Astrocyte of the spinal cord (primary cell): ENCODE measurements at places on chromosomes 7 and 10.

- no peak for DNase-seq
Measured at GRCh38 chr10:75599875-75600648, 168.6 kb downstream of the LRMDA start.

GRCh38 chr10:71323407-71323806 is 4.3 kb downstream of the SLC29A3 start:
- no peak for DNase-seq

GRCh38 chr7:30276203-30276900 is 8.0 kb upstream of the ZNRF2 start:
- DNase-seq, result peak; percentile 59

DNA sequence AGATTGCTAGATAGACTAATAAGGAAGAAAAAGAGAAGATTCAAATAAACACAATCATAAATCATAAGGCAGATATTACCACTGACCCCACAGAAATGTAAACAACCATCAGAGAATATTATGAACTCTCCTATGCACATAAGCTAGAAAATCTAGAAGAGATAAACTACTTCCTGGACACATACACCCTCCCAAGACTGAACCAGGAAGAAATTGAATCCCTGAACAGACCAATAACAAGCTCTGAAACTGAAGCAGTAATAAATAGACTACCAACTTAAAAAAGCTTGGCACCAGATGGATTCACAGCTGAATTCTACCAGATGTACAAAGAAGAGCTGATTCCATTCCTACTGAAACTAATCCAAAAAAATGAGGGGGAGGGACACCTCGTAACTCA is 24.5 kb upstream of the STARD3NL start:
- no peak for DNase-seq

DNA sequence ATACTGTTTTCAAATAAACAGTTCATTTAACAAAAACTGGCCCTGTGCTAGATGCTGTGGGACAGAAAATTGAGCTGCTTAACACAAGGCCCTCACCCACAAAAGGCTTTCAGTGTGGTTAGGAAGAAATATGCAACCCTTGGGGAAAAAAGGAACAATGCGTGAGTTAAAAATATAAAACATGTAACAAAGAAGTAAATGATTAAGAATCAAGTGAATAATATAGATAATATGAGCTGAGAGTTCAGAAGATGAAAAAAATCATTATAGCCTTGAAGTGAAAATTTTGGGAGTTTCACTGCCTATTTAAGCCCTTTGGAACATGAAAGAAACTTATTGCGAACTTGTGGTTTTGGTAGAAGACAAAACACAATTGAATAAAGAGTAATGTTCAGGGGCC is 495.4 kb downstream of the GFRA1 start:
- DNase-seq, result no peak

DNA sequence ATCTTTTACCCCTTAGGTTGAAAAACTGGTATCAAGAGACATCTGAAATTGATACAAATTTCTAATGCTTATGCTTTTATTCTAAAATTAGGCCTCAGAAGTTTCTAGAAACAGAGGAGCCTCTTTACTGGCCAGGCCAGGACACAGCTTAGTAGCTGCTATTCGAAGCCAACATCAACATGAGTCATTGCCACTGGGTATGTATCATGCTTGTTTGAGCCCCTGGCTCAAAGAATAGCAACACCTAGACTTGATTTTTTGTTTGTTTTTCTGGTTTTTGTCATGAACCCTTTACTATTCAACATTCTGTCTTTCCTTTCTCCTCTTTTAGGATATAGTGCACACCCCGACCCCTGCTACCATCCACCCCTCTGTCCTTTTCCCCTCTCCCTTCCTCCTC is 90.9 kb upstream of the STK17A start:
- DNase-seq, result peak; percentile 88

DNA sequence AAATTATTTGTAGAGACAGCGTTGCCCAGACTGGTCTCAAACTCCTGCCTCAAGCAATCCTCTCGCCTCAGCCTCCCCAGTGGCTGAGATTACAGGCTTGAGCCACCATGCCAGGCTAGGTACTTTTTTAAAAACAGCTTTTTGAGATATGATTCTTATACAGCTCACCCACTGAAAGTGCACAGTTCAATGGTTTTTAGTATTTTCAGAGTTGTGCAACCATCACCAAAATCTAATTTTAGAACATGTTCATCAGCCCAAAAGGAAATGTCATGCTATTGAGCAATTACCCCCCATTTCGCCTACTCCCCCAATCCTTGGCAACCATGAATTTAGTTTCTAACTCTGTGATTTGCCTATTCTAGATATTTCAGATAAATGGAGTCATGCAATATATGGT is 73.7 kb downstream of the EVX1 start:
- DNase-seq, result no peak

GRCh38 chr10:10883737-10884136 is 133.9 kb upstream of the CELF2 start:
- no peak for DNase-seq

GRCh38 chr10:98577578-98577977 is 130.8 kb upstream of the HPS1 start:
- DNase-seq, result no peak

GRCh38 chr7:121107923-121108498 is 119.5 kb downstream of the CPED1 start:
- DNase-seq, result peak; percentile 79

DNA sequence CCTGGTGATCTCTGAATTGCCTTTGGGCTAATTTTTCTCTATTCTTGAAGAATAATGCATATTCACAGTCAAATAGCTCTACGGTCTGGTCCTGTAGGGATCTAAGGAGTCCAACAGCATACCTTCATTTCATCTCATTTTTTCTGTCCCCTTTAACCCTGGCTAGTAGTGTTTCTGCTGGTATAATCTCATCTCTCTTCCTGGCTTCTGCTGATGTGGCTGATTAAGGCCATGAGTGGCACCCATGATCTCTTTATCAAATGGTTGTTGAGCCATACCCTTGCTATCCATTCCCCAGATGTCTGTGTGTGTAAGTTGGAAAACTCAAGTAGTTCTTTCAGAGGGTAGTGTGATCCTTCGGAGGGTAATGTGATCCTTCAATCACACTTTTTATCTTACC is 119.5 kb downstream of the MARCHF5 start:
- no peak for DNase-seq

GRCh38 chr7:93927585-93927984 is 6.0 kb downstream of the GNG11 start:
- no peak for DNase-seq

DNA sequence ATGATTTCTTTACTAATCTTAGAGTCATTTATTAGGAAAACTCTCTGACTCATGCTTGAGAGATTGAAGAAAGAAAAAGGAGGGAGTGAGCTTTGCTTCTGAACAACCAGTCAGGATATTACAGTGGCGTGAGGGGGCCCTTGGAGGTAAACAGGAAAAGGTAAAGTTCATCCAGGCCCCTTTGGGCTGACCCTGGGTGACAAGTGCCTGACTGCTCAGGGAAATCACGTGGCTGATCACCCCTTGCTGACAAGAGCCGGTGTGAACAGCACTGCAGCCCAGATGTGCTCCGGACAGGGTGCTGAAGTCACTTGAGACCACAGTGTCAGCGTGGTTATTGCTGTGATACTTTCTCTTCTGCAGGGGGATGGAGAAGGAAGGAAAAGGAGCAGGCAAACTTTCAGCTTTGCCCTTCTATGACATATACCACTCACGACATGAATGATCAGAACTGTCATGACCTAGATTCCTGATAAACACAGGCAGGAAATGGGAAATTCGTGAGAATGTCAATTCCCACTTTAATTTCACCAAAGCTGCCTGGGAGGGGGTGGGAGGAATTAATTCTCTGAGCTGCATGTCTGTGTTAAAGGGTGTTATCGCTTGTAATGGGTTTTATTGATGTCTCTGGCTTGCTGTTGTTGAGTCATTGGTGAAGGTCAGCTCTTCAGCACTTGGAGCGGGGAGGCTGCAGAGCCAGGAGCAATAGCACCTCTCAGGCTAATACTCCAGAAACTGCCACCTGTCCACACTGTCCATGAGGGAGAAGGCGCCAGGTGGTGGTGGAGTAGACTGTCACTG is 139.8 kb upstream of the AOAH start:
- DNase-seq, result no peak

DNA sequence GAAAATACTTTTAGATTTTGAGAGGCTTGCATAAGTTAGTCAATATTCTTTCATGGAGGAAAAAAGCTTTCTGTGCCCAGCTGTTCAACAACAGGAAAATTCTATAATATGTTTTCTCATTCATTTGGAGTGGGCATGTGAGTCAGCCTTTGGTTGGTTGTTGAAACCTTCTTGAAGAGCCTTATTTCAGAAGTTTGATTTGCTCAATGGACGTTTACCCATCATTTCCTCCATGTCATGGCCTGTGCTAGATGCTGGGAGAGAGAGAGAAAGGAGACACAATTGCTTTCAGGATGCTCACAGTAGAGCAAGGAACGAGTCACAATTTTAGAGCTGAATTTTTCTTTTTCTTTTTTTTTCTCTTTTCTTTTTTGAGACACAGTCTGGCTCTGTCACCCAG is 181.7 kb downstream of the PRKCQ start:
- no peak for DNase-seq

DNA sequence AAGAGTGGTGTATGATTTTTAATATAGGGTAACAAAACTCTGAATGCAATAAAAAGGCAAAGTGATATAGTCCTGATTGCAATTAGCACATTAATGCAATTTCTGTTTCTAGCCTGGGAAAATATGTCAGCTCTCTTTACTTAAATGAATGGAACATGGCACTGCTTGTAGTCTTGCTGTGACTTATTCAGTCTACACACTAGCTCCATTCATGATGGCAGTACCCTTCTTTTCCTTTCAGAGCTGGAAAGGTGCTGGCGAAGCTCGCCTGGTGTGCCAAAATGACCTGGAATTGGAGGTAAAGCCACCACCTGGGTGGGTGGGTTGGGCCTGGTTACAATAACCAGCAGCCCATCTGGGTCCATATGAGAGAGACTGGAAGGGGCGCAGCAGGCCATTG is 85.3 kb downstream of the ZNF365 start:
- no peak for DNase-seq

GRCh38 chr10:20713420-20713819 is 183.7 kb downstream of the NEBL start:
- DNase-seq, result no peak

GRCh38 chr7:95095259-95095965 is 188.0 kb downstream of the PPP1R9A start:
- no peak for DNase-seq

- no peak for DNase-seq
Measured at GRCh38 chr10:28058746-28059145, 59.9 kb upstream of the ODAD2 start.

DNA sequence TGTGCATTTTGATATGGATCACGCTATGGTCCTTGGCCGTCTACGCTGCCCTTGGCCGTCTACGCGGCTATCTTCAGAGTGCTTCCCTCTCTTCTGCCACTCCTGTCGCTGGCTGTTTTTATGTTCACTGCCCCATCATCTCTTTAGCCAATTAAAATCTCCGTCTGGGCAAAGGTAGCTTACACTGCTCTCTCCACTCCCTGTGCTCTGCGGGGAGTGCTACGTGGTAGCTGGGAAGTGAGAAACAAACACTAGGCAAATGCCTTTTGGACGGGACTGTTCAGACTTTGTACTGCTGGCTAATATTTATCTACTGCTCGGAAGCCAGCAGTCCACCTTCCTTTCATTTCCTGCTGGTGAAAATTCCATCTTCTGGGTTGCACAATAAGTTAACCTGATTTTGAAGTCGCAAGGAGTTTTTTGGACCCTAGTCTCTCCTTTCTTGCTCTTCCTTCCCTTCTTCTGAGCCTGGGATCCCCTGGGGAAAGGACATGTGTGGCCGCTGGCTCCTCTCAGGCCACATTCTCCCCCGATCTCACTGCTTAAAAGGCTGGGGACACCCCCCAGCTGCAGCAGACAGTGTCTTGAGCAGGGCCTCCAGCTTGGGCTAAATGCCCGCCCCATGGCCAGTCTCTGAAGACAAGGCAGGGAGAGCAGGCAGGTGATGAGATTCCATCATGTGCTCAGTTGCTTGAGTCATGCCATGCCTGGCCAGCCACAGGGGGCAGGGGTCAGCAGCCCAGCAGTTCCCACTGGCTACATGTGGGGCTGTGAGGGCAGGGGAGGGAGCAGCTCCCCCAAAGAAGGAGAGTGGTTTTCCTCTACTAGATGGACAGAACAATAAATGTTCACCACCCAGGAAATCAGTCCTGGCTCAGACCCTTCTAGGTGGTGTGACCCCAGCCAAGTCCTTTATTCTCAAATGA is 25.5 kb upstream of the RBM33 start:
- peak; percentile 10 for DNase-seq

DNA sequence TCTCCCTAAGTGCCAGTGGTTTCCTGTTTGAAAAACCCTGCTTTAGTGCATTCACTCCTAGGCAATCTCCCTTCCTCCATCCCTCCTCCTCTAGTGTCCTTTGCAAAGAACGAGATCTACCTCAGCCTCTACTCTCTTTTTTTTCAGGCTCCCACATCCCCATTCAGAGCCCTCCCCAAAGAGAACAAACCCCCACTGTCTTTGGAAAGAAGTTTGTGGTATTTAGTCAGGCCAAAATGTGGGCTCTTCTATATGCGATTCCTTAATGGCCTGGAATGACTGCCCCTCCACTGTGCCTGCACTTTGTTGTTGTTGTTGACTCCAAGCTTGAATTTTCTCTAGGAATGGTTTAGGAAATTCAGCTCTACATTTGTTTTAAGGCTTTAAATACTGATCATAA is 36.3 kb downstream of the PALS2 start:
- DNase-seq, result no peak

GRCh38 chr7:44678101-44678470 is 70.6 kb upstream of the ZMIZ2 start:
- no peak for DNase-seq

GRCh38 chr10:6379015-6379776 is 176.5 kb downstream of the PFKFB3 start:
- DNase-seq, result no peak

- no peak for DNase-seq
Measured at GRCh38 chr10:16915300-16915699, 98.1 kb upstream of the RSU1 start.

DNA sequence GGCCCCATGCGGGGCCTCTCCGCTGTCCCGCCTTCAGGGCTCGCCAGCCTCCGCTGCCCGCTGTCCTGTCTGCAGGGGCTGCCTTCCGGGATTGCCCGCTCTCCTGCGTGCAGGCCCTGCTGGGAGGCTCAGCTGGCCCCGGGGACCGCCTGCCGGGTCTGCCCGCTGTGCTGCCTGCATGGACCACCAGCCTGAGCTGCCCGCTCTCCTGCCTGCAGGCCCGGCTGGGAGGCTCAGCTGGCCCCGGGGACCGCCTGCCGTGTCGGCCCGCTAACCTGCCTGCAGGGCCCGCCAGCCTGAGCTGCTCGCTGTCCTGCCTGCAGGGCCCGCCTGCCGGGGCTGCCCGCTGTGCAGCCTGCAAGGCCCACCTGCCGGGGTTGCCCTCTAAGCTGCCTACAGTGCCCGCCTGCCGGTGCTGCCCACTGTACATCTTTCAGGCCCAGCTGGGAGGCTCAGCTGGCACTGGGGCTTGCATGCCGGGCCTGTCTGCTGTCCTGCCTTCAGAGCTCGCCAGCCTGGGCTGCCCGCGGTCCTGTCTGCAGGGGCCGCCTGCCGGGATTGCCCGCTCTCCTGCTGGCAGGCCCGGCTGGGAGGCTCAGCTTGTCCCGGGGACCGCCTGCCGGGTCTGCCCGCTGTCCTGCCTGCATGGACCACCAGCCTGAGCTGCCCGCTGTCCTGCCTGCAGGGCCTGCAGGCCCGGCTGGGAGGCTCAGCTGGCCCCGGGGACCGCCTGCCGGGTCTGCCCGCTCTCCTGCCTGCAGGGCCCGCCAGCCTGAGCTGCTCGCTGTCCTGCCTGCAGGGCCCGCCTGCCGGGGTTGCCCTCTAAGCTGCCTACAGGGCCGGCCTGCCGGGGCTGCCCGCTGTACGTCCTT is 165.1 kb downstream of the GLRX3 start:
- DNase-seq, result peak; percentile 36
